Fibroblast of mammary gland (primary cell): ENCODE measurements at places on chromosomes 7 and 10.

DNA sequence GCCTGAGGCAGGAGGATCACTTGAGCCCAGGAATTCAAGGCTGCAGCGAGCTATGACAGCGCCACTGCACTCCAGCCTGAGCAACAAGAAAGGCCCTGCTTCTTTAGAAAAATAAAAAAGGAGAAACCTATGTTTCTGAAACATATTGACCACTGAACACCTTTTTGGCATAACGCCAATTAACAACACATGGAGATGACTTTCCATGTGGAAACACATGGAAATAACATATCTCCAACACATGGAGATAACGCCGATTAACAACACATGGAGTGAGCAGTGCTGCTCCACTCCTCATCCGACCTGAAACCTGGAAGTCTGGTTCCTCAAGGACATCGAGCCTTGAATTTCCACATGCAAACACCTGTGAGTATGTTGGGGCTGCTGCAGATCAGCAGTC, 126.9 kb downstream of the KCNMA1 start:
- DNase-seq, result no peak

DNA sequence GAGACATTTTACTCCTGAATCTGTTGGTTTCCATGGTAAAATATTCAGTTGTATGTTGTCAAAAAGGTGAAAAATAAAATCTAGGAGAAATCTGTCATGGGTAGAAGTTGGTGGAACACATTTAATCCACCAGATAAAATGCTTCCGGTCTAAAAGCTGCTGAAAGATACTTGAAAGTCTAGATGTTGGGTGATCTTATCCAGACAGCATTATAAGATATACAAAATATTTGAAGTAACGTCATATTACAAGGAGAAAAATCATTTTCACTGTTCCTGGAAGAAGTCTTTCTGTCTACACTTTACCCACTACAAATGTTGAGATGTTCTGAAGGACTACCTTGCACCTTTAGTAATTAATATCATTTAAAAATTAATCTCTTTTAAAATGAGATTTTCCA, 40.9 kb downstream of the CALD1 start:
- no peak for DNase-seq

GRCh38 chr10:74910976-74911350, 84.6 kb downstream of the KAT6B start:
- DNase-seq, result peak; percentile 53

GRCh38 chr10:126663328-126663727, 7.2 kb downstream of the C10orf90 start:
- peak; percentile 97 for DNase-seq

- no peak for DNase-seq
Observed at GRCh38 chr10:124521429-124521871, 59.8 kb downstream of the LHPP start.

- DNase-seq, result no peak
Observed at GRCh38 chr7:98567991-98568390, 49.1 kb upstream of the NPTX2 start.

GRCh38 chr10:92517034-92517655, 56.7 kb downstream of the IDE start:
- peak; percentile 81 for DNase-seq

- no peak for DNase-seq
Observed at GRCh38 chr7:17357952-17358351, 59.5 kb downstream of the AHR start.

DNA sequence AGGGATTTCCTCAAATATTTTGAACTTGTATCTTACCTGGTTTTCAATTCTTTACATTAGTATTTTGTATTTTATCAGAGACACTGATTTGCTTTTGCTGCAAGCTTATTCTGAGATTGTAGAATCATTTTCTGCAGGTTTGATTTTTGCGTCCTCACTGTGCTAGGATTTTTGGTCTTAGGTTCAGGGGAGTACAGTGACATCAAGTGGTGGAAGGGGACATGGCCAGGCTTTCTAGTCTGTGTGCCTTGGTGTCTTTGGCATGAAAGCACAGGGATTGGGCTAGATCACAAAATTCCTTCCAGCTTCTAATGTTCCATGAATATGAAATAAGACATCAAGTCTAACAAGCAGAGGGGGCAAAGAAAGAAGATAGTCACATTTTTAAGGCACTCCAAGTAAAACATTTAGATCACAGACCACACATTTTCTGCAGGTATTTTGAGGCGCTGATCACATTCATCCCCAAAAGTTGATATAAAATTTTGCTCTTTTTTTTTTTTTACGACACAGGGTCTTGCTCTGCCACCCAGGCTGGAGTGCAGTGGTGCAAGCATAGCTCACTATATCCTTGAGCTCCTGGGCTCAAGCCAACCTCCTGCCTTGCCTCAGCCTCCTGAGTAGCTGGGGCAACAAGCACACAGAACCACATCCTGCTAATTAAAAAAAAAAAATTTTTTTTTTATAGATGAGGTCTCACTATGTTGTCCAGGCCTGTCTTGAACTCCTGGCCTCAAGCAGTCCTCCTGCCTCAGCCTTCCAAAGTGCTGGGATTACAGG, 124.4 kb downstream of the PON1 start:
- DNase-seq, result peak; percentile 71
